ENCODE measurements at places on chromosomes 1 and 21.
A peak's percentile ranks its signal among the peaks of the same experiment; 100 is the strongest.

GRCh38 chr1:15452866-15453571, 3.5 kb upstream of the CELA2A start:
- no peak for ATAC-seq

GRCh38 chr1:101592845-101593244, 356.0 kb downstream of the S1PR1 start:
- no peak for ATAC-seq

DNA sequence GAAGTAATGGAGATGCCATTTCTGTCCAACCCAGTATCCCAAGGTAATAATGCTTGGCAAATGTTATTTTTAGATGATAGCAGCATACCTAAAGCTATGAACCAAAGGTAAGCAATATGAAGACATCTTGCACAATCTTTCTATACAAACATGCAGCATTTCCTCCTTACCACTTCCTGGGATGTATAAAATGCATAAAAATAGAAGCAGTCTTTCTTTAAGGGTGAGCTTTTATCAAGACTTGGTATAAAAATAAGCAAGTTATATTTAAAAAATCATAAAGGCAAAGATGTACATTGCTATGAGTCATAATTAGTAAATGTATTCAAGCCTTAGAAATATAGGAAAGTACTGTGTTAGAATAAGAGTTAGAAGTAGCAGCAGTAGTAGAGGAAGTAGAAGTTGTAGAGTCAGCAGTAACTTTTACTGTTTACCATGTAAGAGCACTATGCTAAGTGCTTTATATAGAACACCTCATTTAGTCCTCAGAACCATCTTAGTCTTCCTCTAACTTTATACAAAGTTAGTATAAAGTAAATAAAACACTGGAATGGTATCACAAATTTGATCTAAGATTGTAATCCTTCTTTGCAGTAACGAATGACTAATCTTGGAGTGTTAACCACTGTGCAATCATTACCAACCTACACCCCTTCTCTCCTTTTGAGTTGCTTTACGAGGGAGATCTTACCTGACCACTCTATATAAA, 371.3 kb downstream of the VAV3 start:
- no peak for ATAC-seq

GRCh38 chr1:111611986-111612385, 7.6 kb upstream of the RAP1A start:
- ATAC-seq, result no peak

- no peak for ATAC-seq
These were observed 437.0 kb downstream of the MATN1 start for GRCh38 chr1:30286241-30286987.

GRCh38 chr1:227043755-227044154, 103.7 kb downstream of the COQ8A start:
- ATAC-seq, result no peak

DNA sequence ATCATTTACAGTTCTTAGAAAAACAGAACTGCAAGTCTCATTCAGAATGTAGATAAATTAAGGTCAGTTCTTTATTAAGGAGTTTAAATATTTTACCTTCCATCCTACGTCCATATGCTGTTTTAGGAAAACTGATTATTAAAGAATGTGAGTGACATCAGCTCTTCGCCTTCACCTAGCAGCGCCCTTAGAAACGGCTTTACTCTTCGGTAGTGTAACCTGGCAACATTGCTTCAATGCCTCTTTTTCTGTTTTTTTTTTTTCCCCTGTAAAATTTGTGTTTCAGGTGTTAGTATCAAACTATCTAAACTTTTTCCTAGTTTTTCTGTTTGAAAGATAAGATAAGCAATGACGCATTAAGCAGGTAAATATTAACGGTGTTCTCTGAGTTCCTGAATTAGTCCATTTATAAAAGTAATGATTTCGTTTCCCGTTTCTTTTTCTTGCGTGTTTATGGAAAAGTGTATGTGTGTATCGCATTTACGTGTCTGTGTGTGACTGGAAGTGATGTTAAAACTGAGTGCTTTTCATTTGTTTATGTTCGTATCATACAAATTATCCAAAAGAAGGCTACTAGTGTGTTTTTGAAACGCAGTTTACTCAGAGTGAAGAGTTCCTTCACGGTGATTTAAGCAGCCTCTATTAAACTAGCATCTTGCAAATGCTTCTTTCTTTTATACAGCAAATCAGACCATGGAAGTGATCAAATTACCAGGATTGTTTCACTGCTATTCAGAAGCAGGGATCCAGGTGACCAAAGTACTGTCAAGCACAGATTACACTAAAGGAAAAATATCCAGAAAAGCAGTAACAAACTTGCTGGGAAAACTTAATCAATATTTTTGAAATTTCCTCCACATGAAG, 139.0 kb downstream of the SDCCAG8 start:
- ATAC-seq, result no peak

GRCh38 chr1:150516050-150516591, 569 bp downstream of the FALEC start:
- peak; percentile 38 for ATAC-seq

- no peak for ATAC-seq
These were observed 10.2 kb downstream of the MFN2 start for GRCh38 chr1:11990303-11991032.

GRCh38 chr21:45617021-45617921, 26.3 kb upstream of the PCBP3 start:
- ATAC-seq, result peak; percentile 16

DNA sequence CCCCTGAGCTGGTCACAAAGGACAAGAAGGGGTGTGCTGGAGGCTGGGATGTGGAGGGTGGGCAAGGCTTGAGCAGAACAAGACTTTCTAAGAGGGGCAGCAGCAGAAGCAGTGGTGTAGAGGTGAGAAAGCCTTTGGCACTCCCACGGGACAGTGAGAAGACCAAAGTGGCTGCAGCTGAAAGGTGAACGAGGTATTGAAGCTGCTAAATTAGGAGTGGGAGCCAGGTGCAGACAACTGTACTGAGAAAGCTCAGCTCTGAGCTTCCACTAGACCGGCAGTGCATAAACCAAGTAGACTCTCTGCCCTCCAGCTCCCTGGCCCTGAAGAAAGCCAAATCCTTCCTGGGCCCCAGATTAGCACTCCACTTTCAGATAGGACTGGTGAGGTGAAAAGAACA, 93.0 kb downstream of the VWA5B1 start:
- ATAC-seq, result no peak

DNA sequence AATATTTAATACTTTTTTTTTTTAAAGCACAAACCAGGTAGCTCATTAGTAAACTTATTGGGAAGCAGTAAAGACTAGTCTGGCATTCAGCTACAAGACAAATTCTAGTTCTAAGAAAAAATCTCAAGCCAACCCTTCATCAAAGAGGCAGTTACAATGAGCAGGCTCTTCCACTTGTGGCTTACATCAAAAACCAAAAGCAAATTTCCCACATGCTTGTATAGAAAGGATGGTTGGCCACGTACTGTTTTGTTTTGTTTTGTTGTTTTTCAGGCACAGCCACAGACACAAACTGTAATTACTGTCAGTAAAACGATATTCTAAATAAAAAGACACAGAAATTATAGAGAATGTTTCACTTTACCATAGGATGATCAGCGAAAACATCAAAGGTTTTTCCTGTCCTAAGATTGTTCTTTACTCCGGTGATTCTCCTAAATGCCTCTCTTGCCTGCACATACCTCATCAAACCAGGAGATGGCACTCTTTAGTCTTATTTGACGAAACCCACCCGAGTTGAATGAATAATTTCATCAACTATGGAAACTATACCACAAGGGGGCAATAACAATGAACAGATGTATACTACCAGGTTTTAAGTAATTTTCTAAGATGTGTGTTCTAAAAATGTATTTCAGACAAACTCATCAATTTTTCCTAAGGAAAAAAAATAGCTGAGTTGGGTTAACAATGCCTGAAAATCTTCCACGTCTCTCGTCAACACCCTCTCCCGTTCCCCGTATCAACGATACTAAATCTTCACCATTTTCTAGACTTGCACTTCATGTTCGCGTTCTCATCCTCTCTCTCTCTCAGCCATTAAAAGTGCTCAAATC, 26.9 kb downstream of the RPL5 start:
- ATAC-seq, result peak; percentile 89

GRCh38 chr1:161071886-161072371, 2.2 kb upstream of the ARHGAP30 start:
- ATAC-seq, result peak; percentile 82

GRCh38 chr1:212137854-212138253, 102.3 kb downstream of the DTL start:
- no peak for ATAC-seq

- no peak for ATAC-seq
These were observed 6.7 kb downstream of the RPL5 start for GRCh38 chr1:92838519-92838918.

DNA sequence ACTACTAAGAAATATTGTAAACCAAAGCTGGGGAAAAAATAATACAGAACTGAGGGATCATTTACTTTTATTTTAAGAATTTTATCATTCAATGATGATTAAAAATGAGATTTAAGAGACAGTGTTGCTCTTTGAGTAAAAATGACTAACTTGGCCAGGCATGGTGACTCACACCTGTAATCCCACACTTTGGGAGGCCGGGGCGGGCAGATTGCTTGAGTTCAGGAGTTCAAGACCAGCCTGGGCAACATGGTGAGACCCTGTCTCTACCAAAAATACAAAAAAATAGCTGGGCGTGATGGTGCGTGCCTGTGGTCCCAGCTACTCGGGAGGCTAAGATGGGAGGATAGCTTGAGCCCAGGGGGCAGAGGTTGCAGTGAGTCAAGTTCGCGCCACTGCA, 21.8 kb upstream of the PLEKHO1 start:
- no peak for ATAC-seq

DNA sequence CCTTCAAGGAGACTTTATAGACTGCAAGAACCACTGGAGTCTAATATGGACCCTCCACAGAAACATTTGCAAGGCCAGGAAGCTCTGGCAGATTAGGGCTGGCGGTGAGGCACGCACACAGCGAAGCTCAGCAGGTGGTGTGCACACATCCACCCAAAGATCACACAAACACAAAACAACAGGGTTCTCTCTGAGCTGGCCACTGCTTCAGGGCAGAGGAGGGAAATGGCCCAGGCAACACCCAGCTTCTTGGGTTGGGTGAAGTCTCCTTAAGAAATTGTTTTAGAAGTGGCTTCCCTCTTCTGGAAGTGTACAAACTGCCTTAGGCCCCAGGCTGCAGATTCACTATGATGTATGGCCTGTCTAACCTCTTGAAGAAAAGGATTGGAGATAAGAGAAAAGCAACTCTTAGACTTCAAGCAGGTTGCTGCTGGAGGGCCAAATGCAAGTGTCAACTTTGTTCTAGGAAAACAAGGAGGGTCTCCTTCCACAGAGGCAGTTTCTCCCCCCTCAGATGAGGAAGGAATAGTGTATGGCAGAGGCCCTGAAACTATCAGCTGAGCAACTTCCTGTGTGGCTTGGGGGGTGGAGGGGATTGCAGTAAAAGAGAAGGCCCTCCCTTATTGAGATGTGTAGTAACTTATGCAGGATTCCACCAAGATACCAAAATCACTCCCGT, 2.0 kb downstream of the RCSD1 start:
- no peak for ATAC-seq

DNA sequence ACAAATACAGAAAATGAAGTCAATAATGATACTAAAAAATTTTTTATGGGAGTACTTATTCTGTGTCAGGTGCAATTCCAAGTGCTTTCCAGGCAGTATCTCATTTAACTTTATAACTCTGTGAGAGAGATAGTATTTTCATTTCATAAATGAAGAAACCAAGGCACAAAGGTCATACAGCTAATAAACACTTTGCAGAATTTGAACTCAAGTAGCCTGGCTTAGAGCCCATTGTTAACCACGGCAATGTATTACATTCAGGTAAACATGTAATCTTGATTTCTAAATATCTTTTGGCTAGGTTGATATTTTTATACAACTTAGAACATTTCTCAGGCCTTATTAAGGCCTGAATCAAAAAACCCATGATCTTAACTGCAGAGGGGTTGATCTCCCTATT, 28.9 kb upstream of the PKN2 start:
- no peak for ATAC-seq

- ATAC-seq, result no peak
These were observed 7.2 kb upstream of the CCDC185 start for GRCh38 chr1:223386013-223386412.

DNA sequence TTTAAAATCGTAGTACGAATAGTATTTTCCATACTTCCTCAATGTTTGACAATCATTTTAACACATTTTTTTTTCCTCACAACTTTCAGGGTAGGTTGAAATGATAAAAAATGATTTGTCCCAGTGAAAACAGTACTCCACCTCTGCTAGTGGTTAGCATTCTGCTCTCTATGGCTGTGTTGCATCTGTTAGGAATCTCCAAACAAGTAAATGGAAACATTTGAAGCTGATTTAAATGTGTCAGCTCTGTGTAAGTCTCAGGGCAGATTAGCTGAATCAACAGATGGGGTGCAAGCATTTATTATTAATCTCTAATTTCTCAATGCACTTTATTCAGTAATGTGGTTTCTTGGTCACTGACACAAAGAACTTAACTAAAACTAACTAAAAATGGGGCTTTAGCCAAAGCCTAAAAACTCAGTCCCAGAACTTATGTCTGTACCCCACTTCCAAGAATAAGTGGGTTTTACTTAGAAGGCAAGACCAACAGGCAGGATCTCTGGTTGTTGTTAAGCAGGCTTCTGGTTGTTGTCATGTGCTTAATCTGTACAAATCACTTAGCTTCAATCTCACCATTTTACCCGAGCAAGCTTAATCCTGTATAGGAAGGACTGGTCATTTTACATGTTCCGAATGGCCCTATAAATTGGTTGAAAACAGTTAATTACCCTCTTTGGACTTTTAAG, 67.8 kb downstream of the PRRX1 start:
- peak; percentile 58 for ATAC-seq

DNA sequence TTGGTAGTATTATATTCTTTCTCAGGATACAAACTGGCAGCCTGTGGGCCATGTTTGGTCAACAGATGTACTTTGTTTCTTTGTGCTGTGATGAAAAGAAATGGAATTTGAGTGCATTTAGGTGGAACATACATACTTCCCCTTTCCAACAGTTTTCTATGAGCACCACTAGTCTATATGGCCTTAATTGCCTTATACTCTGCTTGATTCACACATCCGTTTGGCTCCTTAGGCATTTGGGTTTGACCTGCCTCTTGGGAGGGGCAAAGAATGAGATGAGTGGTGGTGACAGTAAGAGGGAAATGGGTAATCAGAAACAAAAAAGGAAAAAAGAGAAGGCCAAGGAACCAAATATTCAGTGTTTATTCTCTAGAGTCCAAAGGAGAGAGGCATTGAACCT, 17.0 kb downstream of the CFAP126 start:
- no peak for ATAC-seq

- no peak for ATAC-seq
These were observed 58.2 kb upstream of the DMRTB1 start for GRCh38 chr1:53400761-53401674.

- ATAC-seq, result peak; percentile 75
These were observed 20.0 kb downstream of the METTL13 start for GRCh38 chr1:171801487-171801891.

- no peak for ATAC-seq
These were observed 32.9 kb upstream of the UTS2 start for GRCh38 chr1:7885513-7886404.

- peak; percentile 39 for ATAC-seq
These were observed 5.2 kb downstream of the S100A10 start for GRCh38 chr1:151988405-151988923.
